ENCODE measurements at places on chromosomes 16 and 17.

DNA sequence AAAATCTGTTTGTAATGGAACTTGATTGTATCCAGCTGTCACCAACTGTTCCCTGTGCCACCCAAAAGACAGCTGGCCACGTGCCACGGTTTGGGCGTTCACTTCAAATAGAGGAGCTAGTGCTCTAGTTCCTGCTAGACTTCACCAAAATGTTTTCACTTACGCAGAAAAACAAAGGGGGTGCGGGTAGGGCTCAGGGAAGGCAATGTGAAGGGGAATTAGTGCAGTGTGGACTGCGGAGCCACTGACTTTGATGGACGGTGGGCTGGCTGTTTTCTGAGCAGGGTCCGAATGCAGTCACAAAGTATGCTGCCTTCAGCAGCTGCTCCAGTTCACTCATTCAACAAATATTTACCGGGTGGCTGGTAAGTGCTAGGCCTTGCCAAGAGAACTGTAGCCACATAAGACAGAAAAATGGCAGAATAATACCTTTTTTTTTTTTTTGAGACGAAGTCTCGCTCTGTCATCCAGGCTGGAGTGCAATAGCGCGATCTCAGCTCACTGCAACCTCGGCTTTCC is 7.6 kb upstream of the CYTH1 start:
- peak; percentile 49 for DNase-seq

DNA sequence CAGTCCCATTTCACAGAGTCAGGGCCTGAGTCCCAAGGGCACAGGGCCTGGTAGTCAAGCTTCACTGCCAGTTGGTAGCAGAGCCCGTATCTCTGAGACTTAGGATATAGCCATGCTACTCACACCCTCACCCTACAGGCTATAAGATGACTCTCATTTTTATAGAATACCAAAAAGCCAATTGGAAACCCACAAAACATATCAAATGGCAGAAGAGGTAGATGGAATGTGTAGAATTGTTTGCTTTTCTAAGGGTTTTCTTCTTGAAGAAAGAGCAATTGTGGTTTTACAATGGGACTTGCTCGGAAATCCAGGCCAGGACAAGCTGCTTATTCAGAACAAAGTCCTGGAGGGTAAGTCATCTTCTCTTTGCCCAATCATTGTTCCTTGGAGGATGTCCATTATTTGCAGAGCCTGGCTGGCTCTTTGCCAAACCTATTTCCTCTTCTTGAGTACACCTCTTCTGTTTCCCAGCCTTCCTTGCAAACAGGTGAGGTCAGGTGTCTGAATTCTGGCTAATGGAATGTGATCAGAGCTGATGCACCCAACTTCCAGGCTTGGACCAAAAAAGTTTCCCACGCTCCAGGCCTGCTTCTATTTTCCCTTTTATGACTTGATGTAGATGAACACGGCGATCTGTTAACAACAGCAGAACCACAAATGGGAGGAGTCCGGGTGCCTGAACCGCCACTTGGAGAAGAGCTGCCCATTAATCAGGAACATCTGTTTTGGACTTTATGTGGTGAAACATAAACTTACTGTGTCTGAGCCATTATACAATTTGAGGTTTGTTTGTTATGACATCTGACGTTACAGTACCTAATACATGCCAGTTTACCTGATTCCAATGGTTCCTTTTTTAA is 16.9 kb upstream of the CCL22 start:
- DNase-seq, result no peak

GRCh38 chr17:48432820-48433775 is 3.1 kb upstream of the SKAP1 start:
- DNase-seq, result no peak

- DNase-seq, result no peak
These were observed 60.9 kb downstream of the XYLT1 start for GRCh38 chr16:17409894-17410293.

GRCh38 chr16:72198021-72198711 is 26.2 kb upstream of the PMFBP1 start:
- peak; percentile 86 for DNase-seq

DNA sequence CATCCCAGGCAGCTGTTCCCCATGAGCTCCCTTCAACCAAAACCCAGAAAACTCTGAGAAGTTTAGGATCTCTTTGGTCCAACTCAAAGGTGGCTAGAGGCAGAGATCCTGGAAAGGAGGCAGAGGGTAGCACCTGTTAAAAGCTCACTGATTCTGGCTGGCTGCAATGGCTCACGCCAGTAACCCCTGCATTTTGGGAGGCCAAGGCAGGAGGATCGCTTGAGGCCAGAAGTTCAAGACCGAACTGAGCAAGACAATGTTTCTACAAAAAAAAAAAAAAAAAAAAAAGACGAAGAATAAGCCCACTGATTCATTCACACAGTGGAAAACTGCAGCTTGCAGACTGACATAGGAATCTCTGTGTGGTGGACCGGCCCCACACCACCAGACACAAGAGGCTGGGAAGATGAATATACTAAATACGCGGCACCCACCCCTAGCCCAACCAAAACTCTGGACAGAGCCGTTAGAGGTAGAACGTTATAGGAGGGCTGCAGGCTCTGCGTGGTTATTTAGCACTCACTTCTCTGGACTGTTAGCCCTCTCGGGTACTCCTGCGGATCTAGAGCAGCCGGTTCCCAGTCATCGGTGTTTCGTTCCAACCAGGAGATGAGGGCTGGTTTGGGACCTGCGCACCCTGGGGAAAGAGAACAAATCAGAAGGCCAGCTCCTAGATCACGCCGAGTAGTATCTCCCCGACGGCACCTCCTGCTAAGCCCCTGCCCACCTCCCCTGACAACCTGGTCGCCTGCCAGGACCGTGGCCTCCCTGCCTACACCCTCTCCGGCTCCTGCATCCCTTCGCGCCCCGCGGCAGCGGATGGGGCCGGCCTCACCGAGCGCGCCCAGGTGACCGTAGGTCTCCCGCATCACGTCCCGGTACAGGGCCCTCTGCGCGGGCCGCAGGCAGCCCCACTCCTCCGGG is 925 bp downstream of the ZNF689 start:
- DNase-seq, result peak; percentile 30

- DNase-seq, result no peak
These were observed 6.5 kb downstream of the BMERB1 start for GRCh38 chr16:15440852-15441251.

GRCh38 chr17:81285179-81285878 is 9.8 kb downstream of the SLC38A10 start:
- no peak for DNase-seq

GRCh38 chr17:45423304-45423974 is 9.2 kb downstream of the ARHGAP27 start:
- DNase-seq, result no peak

DNA sequence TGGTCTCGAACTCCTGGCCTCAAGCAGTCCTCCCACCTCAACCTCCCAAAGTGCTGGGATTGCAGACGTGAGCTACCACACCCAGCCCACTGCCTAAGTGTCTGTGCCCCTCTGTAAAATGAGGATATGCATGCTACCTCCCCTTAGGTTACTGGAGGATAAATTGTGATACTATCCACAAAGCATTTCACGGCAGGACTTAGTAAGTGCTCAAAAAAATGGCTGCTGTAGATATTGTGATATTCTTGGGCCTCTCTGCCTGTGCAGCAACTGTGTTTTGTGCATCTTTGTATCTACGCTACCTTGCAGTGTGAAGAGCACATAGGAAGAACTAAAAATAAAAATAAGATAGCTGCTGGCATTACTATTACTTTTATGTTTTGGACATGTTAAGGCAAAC is 1.9 kb upstream of the CASKIN1 start:
- DNase-seq, result no peak

- no peak for DNase-seq
These were observed 54.6 kb downstream of the ABCC12 start for GRCh38 chr16:48101069-48101674.

All from retinal pigment epithelial cell (primary cell).